ENCODE measurements at places on chromosomes 7 and 10.

DNA sequence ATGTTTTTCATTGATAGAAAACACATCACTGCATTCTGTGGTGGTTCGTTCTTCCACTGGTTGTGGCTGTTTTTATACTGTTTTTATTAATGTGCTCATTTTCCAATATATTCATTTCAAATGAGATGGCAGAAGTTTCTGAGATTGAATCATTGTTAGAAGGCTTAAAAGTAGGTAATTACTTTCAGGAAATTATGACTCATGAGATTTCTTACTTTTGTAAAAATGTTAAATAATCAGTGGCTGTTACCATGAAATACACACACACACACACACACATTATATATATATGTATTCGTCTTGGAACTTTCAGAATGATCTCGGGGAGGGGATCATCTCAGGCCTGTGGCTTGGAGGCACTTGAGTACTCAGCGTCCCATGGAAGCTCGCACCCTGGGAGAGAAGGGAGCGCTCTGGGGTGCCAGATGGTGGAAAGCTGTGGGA is 66.1 kb downstream of the ZMYND11 start:
- no peak for DNase-seq

DNA sequence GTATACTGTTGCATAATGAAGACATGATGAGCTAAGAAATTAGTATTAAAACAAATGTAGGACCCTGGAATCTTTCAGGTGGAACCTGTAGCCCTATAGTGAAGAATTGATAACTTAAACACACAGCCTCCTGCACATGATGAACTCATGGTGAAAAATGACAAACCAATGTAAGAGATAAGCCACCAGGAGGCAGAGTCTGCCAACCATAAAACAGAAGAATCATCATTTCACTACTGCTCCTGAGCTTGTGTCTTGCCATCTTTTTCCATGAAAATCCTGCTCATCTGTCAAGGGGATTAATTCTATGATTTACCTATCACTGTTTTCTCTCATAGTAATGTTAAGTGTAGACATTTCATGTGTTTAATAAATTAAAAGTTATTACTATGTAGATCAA is 363.9 kb downstream of the MALRD1 start:
- no peak for DNase-seq

GRCh38 chr7:91082038-91082437 is 182.2 kb upstream of the FZD1 start:
- DNase-seq: no peak

DNA sequence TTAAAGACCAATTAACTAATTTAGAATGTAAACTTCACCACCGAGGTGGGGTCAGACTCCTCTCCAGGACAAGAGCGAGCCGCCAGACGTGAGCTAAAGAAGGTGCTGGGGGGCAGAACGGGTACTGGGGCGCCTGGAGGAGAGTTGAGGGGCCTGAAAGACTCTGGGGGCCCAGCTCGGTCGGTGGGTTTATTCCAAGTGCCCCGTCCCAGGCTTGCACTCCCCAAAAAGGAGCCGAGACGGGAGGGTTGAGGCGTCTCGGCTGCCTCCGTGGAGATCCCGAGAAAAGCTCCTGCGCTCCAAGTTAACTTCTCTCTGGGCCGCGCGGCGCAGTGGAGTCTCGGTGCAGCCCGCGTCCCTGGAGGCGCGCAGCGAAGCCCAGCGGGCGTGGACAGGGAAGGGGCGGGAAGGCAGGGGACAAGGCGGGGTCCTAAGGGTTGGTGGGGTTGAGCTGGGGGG is 553.3 kb downstream of the TFEC start:
- DNase-seq: no peak

- DNase-seq: no peak
These were observed 9.5 kb upstream of the ASAH2 start for GRCh38 chr10:50260791-50261281.

DNA sequence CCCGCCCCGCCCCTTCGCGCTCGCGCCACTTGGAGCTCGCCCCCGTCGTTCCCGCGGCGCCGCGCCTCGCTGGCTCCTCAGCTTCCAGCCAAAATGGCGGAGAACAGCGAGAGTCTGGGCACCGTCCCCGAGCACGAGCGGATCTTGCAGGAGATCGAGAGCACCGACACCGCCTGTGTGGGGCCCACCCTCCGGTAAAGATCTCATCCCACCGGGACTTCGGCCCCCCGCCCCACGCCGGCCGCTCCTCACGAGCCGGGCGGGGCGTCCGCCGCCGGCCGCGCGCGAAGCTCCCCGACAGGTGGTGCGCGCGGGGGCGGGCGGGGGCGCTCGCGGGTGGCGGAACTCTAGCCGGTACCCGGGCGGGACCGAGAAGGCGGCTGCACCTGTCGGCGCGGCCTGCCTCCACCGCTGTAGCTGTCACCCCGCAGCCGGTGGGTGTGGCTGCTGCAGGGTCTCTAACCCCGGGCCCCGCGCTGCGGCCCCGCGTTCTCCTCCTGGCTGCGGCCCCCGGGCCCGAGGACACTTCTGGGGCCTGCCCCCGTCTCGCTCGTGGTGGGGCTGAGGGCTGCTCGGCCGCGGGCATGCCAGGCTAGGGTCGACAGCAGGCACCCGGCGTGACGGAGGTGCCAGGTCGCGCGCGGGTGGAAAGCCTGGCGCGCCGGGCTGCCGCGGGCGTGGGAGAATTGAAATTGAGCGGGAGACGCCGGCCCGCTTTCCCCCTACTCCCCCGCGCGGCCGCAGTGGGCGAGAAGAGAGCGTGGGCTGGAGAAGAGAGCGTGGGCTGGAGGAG is at the start of gene EXOC6:
EXOC6 (plus strand) TSS at position 80 of the 793 bp plus-strand sequence; CDS start at position 94, 14 bp downstream.
- DNase-seq: peak; percentile 69

- DNase-seq: no peak
These were observed 438.1 kb upstream of the NRP1 start for GRCh38 chr10:33772370-33773252.

DNA sequence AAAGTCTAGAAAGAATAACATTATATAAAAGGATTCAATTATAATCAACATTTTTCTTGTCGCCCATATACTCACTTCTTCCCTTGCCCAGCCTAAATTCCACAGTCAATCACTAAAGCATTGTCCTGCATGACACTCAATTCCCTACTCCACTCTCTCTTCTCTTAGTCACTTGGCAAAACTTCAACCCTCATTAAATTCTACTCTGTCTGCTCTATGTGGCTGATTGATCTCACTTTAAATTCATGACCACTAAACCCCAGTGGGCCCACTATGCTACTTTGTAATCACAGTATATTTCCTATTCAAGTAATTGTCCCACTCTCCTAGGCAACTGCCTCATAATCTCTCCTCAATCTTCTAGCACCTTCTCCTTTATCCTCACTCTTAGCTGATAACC is 54.1 kb downstream of the MTERF1 start:
- DNase-seq: no peak

GRCh38 chr10:90865401-90865800 is 6.4 kb upstream of the RPP30 start:
- DNase-seq: no peak

GRCh38 chr10:49023752-49024151 is 84.1 kb upstream of the LRRC18 start:
- no peak for DNase-seq

GRCh38 chr7:143437578-143437977 is 5.7 kb upstream of the TAS2R60 start:
- DNase-seq: no peak

DNA sequence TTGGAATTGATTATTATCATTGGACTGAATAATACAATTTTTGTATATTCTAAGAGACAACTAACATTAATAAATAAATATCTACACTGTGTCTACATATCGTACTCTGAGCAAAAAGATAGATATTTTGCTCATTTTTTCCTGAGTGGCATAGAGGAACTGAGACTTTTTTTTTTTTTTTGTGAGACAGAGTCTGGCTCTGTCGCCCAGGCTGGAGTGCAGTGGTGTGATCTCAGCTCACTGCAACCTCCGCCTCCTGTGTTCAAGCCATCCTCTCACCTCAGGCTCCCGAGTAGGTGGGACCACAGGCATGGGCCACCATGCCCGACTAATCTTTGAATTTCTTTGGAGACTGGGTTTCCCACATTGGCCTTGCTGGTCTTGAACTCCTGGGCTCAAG is 14.0 kb downstream of the KMT2E start:
- DNase-seq: no peak

DNA sequence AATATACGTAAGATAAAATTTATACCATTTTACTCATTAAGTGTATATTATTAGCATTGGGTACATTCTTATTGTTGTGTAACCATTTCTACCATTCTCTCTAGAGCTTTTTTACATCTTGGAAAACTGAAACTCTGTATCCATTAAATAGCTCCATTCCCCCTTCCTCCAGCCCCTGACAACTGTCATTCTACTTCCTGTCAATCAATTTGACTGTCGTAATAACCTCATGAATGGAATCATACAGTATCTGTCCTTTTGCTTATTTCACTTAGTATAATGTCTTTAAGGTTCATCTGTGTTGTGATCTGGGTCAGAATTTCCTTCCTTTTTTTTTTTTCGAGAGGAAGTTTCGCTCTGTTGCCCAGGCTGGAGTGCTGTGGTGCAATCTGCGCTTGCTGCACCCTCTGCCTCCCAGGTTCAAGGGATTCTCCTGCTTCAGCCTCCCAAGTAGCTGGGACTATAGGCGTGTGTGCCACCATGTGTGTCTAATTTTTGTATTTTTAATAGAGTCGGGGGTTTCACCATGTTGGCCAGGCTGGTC is 15.6 kb downstream of the ZRANB1 start:
- no peak for DNase-seq

DNA sequence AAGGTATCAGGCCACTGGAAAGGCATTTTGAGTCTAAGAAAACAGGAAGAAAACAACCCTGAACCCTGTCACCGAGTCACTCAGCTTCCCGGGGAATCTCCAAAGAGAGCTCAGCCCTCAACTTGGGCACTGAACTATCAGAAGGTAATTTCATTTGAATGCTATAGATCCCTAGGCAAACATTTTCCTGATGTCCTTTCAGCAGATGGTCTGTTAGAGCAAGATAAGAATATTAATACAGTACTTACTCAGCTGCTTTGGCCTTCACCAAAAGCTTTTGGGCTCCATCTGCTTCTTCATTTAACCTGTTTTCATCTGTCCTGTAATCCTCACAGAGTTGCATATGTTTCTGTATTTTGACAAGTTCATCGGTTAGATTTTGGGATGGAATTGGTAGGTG is 34.2 kb upstream of the LAMB1 start:
- no peak for DNase-seq

- DNase-seq: no peak
These were observed 43.3 kb upstream of the CCDC71L start for GRCh38 chr7:106704000-106704840.

DNA sequence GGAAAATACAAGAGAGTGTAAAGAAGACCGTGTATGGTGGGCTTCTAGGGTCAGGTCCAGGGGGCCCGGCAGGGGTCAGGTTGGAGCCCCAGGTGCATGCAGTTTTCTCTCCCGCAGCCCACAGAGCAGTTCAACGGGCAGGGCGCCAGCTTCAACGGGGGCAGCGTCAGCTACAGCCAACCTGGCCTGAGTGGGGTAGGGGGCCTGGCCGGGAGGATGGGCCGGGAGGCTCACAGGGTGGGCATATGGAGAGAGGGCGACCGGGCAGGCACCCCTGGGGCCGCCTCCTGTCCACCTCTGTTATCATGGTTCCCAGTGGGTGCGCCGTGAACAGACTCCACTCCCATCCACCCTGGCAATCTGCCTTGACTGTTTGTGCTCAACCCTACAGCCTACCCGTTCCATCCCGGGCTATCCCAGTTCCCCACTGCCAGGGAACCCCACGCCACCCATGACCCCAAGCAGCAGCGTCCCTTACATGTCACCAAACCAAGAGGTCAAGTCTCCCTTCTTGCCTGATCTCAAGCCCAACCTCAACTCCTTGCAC is 11.5 kb downstream of the ZMIZ2 start:
- no peak for DNase-seq

DNA sequence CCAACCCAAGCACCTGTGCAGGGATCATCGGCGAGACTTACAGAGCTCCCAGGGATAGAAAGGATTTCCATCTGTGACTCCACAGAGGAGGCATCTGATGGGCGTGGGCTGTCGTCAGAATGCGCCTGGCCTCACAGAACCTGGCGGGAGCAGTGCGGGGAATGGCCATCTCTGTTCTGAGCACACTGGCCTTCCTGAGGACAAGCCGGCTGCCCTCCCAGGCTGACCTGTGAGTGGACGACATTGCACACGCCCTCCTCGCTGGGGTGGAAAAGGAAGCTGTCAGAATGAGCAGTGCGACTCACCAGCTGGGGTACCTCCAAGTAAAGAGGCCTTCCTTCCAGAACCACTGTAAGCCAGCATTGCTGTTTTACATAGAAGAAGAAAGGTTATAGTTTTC is 234.6 kb upstream of the PITRM1 start:
- no peak for DNase-seq

DNA sequence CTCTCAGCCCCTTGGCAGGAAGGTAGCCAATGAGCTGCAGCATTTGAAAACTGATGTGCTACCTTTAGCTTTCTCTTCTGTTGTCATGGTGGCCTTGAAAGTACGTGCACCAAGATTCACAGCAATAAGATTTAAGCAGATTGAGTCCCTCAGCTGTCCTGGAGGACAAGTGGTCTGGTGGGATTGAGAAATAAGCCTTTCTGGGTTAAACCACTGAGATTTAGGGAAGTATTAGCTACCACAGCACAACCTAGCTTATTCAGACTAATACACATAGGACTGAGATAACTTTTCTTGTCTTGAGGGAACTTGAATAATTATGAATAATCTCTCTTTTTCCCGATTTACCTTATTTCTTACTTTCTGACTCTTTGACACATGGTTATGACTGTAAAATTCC is 324.0 kb downstream of the PTEN start:
- no peak for DNase-seq

GRCh38 chr10:66362522-66362921 is 563.3 kb upstream of the LRRTM3 start:
- DNase-seq: no peak

- DNase-seq: peak; percentile 6
These were observed 1041.8 kb downstream of the GATA3 start for GRCh38 chr10:9096288-9096687.

DNA sequence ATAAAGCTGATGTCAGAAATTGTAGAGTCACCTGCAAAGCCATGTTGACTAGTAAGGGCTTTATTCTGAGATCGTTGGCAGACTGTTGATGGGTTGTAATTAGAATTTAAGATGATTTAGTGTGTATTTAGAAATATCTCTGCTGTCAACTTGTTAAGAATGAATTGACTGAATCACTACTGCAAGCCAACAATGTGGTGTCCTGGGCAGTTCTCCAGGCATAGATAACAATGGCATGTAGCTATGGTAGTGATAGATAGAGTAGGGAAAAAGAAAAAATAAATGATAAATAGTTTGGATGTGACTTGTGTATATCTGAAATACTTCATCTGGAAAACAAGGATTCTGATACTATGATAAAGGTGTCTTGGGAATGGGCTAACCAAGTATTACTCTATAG is 640.2 kb downstream of the ARL4A start:
- no peak for DNase-seq

DNA sequence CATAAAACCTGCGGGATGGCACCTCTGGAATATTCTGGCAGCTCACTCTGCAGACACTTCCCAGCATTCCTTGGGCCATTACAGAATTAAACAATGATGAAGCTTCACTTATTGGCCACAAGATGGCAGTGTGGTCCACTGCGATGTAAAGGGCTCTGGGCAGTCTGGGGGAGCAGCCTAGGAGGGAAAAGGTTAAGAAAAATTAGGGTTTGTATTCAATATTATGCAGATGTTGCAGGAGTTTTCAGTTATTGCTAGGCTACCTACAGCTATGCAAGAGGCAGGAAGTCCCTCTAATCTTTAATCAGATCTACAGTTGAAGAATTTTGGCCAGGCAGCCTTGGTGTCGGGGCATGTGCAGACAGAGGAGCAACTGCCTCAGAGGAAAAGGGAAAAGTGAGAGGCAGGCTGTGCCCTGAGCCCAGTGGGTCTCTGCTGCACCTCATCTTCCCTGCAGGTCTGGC is 233.2 kb upstream of the PRSS1 start:
- DNase-seq: no peak

- DNase-seq: no peak
These were observed 9.0 kb upstream of the TBXAS1 start for GRCh38 chr7:139820089-139820488.
